Left lobe of liver (tissue), 2 donors: ENCODE measurements at places on chromosomes 11 and 22.

DNA sequence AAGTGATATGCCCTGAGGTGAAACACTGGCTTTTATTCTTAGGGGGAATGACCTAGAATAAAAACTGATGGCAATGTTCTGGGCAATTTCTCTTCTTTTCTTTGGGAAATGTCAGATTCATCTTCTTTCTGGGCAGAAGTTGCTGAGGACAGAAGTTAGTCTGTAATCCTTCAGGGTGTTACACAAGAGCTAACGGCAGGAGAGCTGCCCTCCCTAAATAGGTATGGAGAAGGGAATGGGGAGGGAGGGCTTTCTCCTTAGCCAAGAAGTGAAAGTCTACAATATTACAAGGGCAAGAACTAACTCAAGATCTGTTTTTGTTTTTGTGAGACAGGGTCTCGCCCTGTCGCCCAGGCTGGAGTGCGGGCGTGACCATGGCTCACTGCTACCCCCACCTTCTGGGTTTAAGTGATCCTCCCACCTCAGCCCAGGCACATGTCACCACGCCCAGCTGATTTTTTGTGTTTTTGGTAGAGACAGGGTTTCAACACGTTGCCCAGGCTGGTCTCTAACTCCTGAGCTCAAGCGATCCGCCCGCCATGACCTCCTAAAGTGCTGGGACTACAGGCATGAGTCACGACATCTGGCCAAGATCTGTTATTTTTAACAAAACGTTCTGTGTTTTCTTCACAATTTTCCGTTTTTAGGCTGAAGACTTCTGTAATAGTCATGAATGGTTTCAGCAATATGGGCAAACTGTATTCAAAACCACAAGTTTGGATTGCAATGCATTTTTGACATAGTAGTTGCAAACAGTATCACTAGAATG, 7.2 kb downstream of the PIWIL4 start:
- DNase-seq, result no peak

DNA sequence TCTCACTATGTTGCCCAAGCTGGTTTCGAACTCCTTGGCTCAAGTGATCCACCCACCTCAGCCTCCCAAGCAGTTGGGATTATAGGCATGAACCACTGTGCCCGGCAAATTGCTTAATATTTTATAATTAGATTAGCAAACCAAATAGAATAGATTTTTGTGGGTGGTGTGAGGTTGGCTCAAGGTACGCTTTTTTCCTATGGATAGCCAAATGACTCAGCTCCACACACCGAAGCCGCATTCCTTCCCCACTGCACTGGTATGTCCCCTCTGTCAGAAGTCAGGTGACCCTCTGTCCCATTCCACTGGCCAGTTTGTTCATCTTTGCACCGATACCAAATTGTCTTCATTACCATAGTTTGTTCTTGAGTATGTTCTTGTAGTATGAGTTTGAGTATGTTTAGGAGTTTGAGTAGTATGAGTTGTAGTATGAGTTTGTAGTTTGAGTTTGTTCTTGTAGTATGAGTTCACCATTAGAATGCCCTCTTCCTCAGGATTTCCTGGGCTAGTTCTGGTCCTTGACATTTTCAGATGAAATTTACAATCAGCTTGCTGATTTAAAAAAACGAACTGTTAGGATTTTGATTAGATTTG, 19.4 kb downstream of the SUSD2 start:
- DNase-seq, result no peak

DNA sequence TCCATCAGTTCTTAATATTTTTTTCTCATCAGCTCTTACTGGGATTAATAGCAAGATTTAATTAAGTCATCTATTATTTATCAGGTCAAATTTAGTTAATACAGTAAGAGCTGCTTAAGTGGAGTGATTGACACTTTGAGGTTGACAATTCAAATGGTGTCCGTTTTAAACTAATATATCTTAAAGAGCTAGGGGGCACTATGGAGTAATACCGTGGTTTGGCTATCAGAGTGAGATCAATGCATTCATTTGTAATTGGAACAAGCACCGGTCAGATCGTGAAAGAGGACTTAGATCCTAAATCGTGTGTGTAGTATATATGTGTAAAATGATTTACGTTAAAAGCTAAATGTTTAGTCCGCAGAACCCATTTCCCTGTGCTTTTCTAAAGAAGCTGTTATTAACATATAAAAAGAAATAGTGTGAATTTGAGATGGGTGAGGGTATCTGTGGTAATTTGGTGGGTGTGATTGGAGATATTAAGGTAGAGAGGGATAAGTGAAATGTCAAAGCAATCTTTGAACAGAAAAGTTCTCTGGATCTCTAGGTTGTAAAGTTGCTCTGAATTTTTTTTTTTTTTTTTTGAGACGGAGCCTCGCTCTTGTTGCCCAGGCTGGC, 2.3 kb downstream of the SIK2 start:
- DNase-seq, result no peak

DNA sequence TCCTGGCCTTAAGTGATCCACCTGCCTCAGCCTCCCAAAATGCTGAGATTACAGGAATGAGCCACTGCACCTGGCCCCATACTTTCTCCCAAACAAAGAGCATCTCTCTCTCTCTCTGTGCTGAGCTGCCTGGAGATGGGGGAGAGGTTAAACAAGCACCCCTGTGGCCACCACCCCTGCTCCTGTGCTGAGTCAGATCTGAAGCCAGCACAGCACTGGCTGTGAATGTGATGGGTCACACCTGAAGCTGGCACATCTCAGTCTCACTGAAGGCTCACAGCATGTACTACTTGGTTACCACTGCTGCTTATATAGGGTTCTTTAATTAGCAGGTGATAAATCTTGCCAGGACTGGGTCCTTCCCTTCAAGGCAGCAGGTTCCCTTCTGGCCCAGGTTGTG, 10.8 kb upstream of the WEE1 start:
- DNase-seq, result no peak

GRCh38 chr22:33923033-33923432, 2.8 kb upstream of the LARGE1 start:
- no peak for DNase-seq

- DNase-seq, result no peak
These were observed 882 bp downstream of the FREY1 start for GRCh38 chr11:45906096-45906682.

- no peak for DNase-seq
These were observed 137.6 kb downstream of the CD44 start for GRCh38 chr11:35276396-35277145.
